ENCODE measurements at places on chromosomes 3 and 15. TPM values are rescaled to one million over a fixed set of nuclear protein-coding genes. Genes with fewer than 3 reads are reported as not detected.

GRCh38 chr15:45395943-45396342, 17.6 kb upstream of the GATM start:
- no peak overlapping the region for H3K27ac ChIP-seq
- no peaks in the 10 kb centered on the region for H3K36me3 ChIP-seq
- DNase-seq: no peak
- no peak overlapping the region for H3K4me3 ChIP-seq
- H3K27me3 ChIP-seq: no peaks in the 10 kb centered on the region

The NXPE3 gene
- 15.4 TPM for polyA plus RNA-seq

DNA sequence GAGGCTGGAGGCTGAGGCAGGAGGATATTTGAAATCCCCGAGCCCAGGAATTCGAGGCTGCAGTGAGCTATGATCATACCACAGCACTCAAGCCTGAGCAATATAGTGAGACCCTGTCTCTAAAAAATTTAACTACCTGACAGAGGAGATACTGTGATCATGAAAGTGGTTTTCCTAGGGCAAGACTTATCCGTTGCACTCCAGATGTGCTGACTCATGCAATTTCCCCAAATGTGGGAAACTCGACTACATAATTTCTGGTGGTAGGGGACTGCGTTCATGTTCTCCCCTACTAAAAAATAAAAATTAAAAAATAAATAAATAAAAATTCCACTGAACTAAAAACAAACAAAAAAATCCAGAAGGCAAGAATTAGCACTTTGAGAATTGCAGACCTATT, 271.7 kb downstream of the SHQ1 start:
- no peaks in the 10 kb centered on the region for H3K27me3 ChIP-seq
- no peak overlapping the region for H3K4me3 ChIP-seq
- H3K27ac ChIP-seq: no peak overlapping the region
- peaks cover 3% of the 10 kb centered on the region for H3K4me1 ChIP-seq
- no peak for DNase-seq

The RPL29 gene
- polyA plus RNA-seq: 2,693 TPM
